SK-N-DZ (cell line): ENCODE measurements at places on chromosomes 4 and X.
A peak's percentile ranks its signal among the peaks of the same experiment; 100 is the strongest.

DNA sequence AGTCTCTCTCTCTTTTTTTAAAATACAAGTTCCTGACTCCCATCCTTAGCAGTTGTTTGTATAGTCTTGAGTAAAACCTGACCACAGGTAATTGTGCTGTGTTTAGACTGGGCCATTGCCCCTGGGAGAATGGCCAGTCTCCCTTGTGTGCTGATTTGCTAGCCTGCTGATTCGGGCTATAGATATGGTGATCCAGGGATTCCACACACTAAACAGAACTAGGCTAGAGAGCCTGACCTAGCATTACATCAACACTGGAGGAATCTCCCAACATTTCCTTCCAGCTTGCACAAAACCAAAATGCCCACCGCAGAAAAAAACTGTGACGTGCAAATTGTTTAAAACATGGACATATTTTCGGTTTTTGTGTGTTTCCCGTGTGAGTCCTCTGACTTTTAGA lies 5.1 kb downstream of the UPRT start:
- no peak for DNase-seq

GRCh38 chr4:117577686-117578311 lies 456.5 kb upstream of the NDST3 start:
- DNase-seq, result peak; percentile 1

DNA sequence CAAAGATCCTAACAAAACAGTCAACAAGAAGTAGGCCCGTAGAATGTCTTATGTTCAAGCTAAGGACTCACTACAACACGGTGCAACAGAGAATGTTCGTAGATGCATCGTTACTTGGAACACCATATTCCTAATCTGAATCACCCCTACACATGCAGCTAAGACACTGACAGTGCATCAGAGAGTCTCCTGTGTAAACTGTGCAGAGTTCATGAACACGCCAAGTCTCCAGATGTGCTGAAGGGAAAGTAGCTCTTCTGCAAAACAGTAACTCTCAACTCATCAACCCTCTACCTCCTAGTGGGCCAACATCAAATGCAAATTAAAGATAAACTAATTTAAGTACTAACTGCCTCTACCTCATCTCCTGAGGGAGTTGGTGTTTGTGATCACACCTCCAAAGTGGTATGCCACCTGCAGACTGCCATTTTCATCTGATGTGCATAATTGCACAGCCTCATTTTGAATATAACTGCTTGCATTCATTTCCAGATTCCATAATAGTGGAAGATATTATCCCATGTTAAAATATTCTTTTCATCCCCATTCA lies 73.5 kb downstream of the MOSPD2 start:
- no peak for DNase-seq

GRCh38 chrX:76064825-76065224 lies 108.0 kb upstream of the PBDC1 start:
- DNase-seq, result no peak

DNA sequence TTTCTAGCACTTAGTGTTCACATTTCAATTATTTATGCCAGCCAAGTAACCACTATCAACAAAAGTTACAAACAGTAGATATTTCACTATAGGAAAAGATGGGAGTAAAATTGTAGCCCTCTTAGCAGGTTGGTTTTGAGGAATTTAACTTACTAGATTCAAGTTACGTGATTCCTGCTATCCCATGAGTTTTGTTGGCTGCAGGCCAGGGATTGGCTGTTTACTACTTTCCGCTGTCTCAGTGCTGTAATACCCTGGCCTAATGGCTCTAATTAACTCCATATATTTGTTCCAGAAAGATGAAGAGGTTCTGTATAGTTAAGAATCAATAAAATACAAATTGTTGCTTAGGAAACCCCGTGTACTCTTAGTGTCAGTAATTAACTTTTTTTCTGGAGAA lies 55.5 kb upstream of the MAGED1 start:
- DNase-seq, result no peak
